ENCODE measurements at places on chromosomes 12 and 14. TPM values are rescaled to one million over a fixed set of nuclear protein-coding genes. Genes with fewer than 3 reads are reported as not detected.

Gene GALNT8
- total RNA-seq: 4.5 TPM

Gene BEGAIN
- total RNA-seq: 0.27 TPM

Gene SMCO2
- total RNA-seq: not detected

Gene CLEC9A
- not detected for total RNA-seq

DNA sequence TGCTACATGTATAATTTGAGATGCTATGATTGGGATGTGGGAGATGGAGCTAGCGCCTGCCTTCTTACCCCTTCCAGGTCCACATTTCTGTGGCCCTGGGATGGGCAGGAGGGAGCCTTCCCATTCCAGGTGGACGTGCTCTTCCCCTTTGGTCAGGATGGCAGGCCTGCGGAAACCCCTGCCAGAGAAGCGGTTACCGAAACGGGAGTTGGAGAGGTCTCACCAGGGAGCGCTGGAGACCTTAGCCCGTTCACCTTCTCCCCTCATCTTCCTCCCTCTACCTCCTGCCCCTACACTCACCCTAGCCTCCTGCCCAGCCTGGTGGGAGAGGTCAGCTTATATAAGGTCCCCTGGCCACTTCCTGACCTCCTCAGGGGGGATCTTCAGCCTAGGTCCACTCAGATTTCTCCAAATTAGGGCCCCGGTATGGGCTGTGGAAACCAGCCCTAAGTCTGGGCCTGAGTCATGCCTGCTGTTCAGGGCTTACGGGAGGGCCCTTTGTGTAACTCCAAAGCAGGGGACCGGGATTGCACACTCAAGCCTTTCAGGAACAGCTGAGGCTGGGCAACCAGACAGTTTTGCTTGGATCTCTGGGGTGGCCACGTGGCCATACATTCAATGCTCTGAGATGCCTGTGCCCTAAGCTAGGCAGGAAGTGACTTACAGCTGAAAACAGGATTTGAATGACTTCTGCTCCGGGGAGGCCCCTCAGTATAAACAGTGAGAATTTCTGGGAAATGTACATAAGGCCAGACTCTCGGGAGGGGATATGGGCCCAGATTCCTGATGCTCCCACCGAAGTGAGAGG lies 10.2 kb upstream of the MEG3 start:
- DNase-seq: no peak
- no peak overlapping the region for H3K4me3 ChIP-seq
- H3K27me3 ChIP-seq: no peaks in the 10 kb centered on the region

DNA sequence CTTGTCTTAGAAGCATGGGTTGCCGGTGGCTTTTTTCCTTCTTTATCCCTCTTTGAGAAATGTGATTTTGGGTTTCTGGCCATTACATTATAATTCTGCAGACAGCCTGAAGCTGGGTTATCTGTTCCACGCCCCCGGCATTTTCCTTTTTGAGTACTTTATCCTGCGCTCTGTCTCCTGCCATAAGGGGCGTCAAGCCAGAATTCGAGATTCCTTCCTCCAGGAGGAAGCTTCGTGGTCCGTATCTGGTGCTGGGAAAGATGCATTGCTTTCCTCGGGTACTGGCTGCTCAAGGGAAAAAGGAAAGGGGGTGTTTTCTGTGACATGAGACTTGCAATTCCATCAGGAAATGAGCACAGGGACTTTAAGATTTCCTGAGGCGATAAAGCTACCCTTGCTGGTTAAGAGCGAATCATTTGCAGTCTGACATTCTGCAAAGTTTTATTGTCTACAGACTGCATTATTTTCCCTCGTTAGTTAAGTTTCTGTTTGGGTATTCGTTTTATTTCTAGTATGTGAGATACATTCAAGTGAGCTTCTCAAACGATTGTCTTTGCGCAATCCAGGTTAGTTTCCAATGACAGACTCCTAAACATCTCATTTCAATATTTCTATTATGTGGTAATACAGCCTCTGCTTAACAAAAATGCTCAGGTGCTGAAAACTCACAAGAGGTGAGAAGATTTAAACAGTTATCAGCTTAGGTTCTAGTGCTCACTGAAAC lies 694 bp downstream of the AKAP5 start:
- peak overlapping the region; percentile 83 for H3K4me3 ChIP-seq
- no peak for DNase-seq
- no peaks in the 10 kb centered on the region for H3K36me3 ChIP-seq
- peaks cover 3% of the 10 kb centered on the region for H3K4me1 ChIP-seq
- peak overlapping the region; percentile 80 for H3K27ac ChIP-seq

GRCh38 chr12:49014547-49014946 lies 4.0 kb downstream of the PRKAG1 start:
- H3K27ac ChIP-seq: no peak overlapping the region
- H3K4me1 ChIP-seq: peaks cover 10% of the 10 kb centered on the region
- no peaks in the 10 kb centered on the region for H3K27me3 ChIP-seq

DNA sequence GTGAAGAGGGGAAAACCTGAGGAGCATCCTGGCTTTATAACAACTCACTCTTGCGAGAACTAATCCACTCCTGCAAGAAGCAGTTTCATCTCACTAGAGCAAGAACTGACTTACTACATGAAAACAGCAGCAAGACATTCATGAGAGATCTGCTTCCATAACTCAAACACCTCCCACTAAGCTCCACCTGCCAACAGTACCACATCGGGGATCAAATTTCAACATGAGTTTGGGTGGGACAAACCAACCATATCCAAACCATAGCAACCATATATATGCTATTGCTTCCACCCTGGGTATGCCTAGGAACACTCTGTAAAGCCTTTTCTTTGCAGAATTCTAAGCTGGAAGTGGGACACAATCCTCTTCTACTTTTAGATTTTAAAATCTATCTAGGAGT lies 13.9 kb upstream of the AVPR1A start:
- no peaks in the 10 kb centered on the region for H3K4me1 ChIP-seq
- H3K4me3 ChIP-seq: no peak overlapping the region
- H3K27me3 ChIP-seq: no peaks in the 10 kb centered on the region
- no peak overlapping the region for H3K27ac ChIP-seq

GRCh38 chr12:531951-532585 lies 72.3 kb downstream of the B4GALNT3 start:
- no peaks in the 10 kb centered on the region for H3K36me3 ChIP-seq
- H3K27me3 ChIP-seq: no peaks in the 10 kb centered on the region
- no peaks in the 10 kb centered on the region for H3K4me1 ChIP-seq
- no peak overlapping the region for H3K27ac ChIP-seq
- DNase-seq: no peak
- H3K4me3 ChIP-seq: no peak overlapping the region

DNA sequence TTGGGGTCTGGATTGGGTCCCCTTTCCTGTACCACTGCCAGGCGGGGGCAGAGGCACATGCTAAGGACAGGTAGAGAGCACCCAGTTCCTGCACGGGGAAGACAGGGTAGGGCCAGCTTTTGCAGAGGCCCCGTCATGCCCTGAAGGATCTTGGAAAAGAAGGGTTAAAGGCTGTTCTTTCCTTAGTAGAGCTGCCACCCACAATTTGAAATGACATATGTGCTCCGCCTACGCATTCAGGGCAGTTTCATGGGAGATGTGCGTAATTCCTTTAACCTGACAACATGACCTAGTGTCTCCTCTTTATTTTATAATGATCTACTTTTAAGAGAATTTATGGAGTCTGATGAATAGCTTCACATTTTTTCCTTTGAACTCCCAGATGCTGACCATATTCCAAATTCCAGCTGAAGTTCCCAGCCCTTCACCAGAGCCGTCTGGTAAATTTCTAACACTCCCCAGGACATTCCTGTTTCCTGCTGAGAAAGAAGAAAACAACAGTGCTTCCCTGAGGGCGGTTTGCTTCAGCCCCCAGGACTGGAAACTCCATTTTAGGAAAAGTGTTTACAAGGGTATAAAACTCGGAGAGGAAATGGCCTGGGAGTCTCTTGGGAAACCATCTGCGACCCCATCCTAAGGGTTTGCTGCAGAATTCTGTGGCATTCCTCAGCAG lies 58.9 kb upstream of the PLEKHG3 start:
- DNase-seq: no peak
- no peaks in the 10 kb centered on the region for H3K4me1 ChIP-seq
- H3K4me3 ChIP-seq: no peak overlapping the region

DNA sequence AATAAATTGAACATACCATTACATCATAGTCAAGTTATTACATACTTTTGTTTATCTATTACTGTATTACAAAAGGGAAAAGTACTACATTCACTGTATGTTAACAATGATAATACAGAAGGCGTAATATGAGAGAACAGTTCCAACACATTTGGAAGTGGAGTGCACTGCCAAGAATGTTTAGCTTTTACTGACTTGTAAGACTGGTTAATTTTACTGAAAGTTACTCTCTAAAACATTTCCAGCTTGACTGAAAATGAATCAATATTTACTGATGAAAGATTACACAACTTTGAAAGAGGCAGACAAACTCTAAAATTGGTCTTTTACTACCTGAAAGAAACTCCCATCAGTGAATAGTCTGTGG lies 728.5 kb downstream of the FSCB start:
- H3K36me3 ChIP-seq: no peaks in the 10 kb centered on the region
- no peak for DNase-seq
- H3K27ac ChIP-seq: no peak overlapping the region
- H3K4me1 ChIP-seq: no peaks in the 10 kb centered on the region
- no peaks in the 10 kb centered on the region for H3K27me3 ChIP-seq

DNA sequence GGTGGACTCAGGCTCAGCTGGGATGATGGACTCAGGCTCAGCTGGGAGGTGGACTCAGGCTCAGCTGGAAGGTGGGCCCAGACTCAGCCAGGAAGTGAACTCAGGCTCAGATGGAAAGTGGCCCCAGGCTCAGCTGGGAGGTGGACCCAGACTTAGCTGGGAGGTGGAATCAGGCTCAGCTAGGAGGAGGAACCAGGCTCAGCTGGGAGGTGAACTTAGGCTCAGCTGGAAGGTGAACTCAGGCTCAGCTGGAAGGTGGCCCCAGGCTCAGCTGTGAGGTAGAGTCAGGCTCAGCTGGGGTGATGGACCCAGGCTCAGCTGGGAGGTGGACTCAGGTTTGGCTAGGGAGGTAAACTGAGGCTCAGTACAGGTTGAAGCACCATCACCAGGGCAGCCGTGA lies 21.8 kb upstream of the C14orf180 start:
- H3K4me1 ChIP-seq: no peaks in the 10 kb centered on the region
- H3K27ac ChIP-seq: no peak overlapping the region
- no peaks in the 10 kb centered on the region for H3K27me3 ChIP-seq
- no peak overlapping the region for H3K4me3 ChIP-seq
- no peak for DNase-seq

GRCh38 chr14:52044791-52045522 lies 23.9 kb downstream of the NID2 start:
- H3K36me3 ChIP-seq: no peaks in the 10 kb centered on the region
- no peaks in the 10 kb centered on the region for H3K27me3 ChIP-seq
- DNase-seq: no peak
- H3K4me1 ChIP-seq: peaks cover 74% of the 10 kb centered on the region
- peak overlapping the region; percentile 73 for H3K27ac ChIP-seq
- peak overlapping the region; percentile 47 for H3K4me3 ChIP-seq
